ENCODE measurements at places on chromosomes 4 and X.

- DNase-seq = no peak
These were observed 466.3 kb upstream of the FAM241A start for GRCh38 chr4:111678908-111679307.

DNA sequence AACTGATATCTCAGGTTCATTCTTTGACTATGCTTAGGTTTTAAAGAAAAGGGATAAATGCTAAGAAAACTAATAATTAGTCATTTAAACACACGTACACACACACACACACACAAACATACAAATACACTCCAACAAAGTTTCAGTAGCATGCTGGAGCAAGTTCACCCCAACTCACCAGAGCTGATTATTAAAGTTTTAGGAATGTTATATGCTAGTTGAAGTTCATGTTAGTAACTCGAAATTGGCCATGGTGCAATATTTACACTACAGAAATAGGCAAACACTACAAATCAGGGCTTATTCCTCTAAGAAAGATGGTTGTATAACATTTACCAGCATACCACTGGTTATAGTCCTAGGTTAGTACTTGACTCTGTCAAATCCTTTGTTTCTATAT, 384.0 kb upstream of the DIPK2B start:
- no peak for DNase-seq

GRCh38 chr4:155667568-155668511, 1.2 kb downstream of the GUCY1A1 start:
- DNase-seq = no peak

GRCh38 chr4:180587379-180587778, 1655.8 kb upstream of the TENM3 start:
- no peak for DNase-seq

- DNase-seq = no peak
These were observed 794.3 kb downstream of the SH3BGRL start for GRCh38 chrX:81996166-81996565.

DNA sequence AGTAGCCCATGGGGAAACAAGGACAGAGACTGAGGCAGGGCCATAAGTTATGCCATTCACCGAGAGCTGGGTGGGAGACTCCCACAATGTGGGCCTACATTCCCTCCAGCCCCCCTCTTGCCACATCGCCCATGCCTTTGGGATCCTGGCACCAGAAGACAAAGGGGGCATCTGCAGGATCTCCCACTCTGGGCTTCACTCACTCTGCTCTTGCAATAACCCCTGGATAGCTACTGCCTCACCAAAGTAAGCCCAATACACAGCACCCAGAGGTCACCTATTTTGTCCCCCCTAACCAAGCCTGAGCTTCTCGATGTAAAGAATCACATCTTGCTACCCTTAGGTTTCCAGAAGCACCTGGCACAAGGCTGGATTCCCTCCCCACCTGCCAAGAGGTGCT, 741 bp upstream of the RTL5 start:
- DNase-seq = no peak

DNA sequence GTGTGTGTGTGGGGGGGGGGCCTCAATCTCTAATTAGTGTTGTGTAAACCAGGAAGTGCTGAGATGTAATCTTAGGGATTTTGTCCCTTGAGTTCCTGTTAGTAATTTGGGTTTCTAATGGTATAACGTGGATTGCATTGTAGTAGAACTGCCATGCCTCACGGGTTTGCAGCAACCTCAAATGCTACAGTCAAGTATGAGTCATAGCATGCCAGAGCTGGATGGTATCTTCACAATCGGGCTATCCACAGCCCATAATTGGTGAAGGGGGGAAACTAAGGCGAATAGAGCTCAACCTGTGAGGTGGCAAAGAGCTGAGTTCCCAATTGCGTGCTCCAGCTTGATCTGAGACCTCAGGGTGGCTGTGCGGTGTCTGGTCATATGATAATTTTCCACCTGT, 2.2 kb upstream of the FMR1NB start:
- no peak for DNase-seq

DNA sequence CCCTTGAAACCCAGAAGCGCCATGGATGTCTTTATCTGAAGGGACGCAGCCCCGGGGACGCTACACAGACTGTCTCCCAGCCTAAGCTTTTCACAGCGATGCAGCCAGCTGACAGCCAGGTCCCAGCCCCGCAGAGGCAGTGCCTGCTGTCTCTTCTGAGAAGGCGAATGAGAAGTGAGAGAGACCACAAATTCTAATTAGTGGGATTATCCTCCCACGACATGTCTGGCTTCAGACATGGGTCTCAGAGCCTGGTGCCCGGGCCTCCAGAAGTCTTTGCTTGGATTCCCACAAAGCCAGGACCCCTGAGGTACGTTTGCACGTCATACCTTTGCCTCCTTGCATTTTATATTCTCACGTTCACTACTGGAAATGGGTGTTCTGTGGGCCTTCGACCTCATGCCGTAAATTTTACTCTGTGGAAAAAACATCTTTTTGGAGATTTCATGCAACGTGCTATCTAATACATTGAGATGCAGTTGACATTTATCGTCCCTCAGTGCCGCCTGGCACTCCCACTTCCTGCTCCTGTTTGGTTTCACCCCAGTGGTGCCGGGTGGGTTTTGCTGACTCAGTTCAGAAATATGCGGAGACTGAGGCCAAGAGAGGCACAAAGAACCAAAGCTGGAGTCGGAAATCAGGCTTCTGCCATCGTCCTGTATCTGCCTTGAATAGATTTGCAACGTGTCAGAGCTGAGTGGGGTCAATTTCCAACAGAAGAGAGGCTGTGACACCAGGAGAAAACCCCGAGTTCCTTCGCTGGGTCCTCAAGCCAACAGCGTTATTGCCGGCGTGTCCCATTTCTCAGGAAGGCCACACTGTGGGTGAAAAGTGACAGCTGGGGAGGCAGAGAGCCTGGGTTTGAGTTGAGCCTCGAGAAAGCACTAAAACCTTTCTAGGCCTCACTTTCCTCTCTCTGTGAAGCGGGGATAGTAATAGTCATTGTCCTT, 114.4 kb downstream of the STK32B start:
- DNase-seq = no peak

GRCh38 chr4:87941537-87942392, 33.7 kb upstream of the SPP1 start:
- no peak for DNase-seq

DNA sequence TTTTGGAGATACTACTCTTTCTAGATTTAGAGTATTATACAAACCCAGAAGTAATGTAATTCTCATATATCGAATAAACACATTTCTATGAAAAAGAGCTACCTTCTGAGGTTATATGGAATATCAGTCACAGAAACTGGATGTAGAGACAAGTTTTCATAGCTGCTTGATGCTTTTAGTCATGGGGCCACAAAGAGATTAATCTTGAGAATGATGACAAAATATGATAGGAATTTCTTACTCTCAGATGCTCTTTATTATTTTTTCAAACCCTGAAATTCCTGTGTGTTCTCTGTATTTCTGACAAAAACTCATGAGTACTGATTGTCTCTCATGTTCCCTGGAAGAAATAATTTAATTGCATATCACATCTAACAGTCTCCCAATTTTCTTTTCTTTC, 662.5 kb downstream of the RAPGEF2 start:
- no peak for DNase-seq

DNA sequence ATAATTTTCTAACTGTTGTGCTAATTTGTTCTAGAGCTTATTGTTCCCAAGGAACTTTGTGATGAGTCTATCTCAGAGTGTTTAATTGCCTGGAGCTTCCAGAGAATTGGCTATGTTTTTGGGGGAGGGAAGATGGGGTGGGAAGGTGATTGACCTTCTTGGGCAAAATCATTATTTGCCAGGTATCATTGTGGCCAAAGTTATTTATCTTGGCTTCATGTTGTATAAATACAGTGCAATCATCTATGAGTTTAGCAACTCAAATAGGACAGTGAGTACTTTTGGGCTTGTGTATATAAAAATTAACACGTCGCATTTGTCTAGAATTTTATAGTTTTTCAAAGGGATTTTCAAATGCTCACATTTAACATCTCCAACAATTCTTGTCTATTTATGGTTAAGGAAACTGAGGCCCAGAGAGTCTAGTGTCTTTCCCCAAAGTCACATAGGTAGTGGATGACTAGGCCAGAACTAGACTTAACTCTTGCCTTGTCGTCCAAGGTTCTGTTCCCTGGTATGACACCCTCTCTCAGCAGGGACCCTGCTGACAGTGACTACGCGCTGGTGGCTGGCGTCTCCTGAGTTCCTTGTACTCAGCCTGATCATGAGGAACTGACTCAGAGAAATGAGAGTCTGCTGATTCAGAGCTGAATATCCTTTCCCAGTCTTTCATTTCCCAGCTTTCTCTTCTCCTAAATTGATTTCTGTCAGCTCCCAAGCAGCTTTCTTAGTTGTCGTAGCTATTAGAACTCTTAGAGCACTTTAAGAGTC, 27.7 kb downstream of the FNIP2 start:
- DNase-seq = no peak

- no peak for DNase-seq
These were observed 198.9 kb upstream of the LDB2 start for GRCh38 chr4:17097362-17097761.

GRCh38 chrX:108437349-108438109, 693 bp downstream of the COL4A6 start:
- no peak for DNase-seq

DNA sequence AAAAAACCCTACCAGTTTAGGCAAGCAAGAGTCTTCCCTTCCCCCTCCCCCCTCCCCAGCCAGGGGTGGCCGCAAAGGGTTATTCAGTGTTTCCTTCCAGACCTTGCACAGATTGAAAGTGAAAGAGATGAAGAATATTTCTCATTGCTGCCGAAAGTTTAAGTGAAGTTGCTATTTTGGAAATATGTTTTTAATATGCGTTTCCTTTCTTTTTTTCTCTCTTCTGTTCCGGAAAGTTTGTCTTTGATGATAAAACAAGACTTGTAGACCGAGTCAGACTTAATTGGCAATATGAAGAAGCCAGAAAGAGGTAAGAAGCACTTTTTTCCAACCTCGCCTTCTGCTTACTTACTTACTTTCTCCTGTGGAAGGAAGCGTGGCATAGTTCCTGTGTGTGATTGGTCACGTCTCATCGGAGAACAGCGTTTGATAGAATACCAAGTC, 58.5 kb upstream of the CLCN4 start:
- peak; percentile 69 for DNase-seq

GRCh38 chr4:8403173-8403753, 37.3 kb downstream of the ACOX3 start:
- DNase-seq = peak; percentile 31

DNA sequence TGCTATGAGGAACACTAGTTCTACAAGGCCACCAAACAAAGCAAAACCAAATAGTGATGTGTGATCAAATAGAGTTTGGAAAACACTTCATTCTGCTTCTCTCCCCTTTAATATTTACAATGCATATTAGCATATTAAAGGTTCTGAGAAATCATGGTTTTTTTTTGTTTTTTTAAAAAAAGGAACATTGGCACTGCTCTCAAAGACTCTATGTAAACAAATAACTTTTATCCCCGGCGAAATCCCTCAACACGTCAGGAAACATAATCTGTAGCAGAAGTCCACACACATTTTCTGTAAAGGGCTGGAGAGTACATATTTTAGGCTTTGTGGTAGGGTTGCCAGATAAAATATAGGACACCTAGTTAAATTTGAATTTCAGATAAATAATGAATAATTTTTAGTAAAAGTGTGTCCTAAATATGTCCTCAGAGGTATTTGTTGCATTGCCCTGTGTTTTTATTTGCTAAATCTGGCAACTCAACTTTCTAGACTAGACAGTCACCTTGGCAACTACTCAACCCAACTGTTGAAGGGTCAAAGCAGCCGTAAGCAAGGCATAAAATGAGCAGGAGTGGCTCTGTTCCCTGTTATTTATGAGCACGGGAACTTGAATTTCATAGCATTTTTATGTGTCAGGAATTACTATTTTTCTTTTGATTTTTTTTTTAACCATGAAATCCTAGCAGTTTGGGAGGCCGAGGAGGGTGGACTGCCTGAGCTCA, 8.6 kb downstream of the SPATA4 start:
- DNase-seq = no peak

GRCh38 chrX:136623396-136623795, 24.6 kb upstream of the CD40LG start:
- DNase-seq = no peak

DNA sequence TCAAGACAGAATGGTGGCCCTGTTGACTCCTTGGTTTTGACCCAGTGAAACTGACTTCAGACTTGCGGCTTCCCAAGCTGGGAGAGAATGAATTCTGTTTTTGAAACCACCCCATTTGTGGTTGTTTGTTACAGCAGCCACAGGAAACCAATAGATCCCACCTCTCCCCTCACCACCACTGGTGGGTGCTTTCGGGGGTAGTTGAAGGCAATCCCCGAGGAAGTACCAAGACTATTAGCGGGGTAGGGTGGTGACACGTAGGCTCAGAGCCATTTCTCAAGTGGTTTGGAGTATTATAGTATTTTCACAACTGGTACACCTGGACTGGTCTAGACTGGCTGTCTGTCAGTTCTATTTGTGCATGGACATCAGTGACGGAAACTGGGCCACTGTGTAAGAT, 189.1 kb upstream of the RBPJ start:
- DNase-seq = peak; percentile 57

- DNase-seq = no peak
These were observed 217.6 kb downstream of the PRR32 start for GRCh38 chrX:127037159-127037558.

DNA sequence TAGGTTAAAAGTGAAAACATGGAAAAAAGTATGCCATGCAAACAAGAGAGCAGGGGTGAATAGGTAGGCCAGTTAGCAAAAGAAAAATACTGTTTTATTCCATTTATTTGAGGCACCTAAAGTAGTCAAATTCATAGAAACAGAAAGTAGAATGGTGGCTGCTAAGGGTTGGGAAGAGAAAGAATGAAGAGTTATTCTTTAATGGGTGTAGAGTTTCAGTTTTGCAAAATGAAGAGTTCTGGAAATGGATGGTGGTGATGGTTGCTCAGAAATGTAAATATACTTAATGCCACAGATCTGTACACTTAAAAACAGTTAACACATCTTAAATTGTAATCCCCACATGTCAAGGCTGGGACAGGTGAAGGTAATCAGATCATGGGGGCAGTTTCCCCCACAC, 29.7 kb downstream of the PARM1 start:
- no peak for DNase-seq

DNA sequence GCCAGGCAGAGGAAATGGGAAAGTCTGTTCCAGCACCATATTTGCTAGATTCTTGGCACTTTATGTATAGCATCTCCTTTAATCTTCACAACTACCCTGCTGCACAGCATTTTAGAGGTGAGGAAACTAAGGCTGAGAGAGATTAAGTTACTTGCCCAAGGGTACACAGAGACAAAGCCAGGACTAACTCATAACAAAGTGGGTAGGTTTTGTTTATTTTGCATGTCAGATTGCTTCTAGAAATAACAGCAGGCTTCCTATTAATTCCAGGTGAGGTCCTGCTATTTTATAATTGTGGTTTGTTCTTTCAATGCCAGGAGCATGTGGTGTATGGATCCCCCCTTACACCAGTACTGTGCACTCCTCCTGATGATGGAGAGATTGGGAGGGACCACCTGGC, 15.0 kb downstream of the TCEANC start:
- no peak for DNase-seq

DNA sequence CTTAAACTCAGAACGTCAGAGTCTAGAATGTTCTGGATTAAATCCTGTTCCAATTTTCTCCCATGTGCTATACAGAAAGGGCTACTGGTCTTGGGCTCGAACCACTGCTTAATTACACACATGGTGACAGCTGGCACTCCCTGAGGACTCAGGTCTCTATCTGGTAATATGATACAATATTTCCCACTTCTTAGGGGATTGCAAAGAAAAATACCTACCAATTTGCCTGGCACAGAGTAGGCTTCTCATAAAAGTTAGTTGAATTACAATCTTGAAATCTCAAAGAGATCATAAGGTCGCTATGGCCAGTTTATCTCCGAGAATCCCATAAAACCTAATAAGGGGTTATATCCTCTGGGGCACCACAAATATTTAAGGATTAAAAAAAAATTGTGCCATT, 8.6 kb downstream of the GPM6B start:
- DNase-seq = no peak

GRCh38 chrX:84634201-84634782, 132.0 kb upstream of the HDX start:
- no peak for DNase-seq

Data from central memory CD4-positive, alpha-beta T cell (primary cell).